ENCODE measurements at places on chromosomes 7 and 10. TPM values are rescaled to one million over a fixed set of nuclear protein-coding genes. Genes with fewer than 3 reads are reported as not detected.

The XRCC2 gene
- total RNA-seq: 14.5 TPM

The BICC1 gene
- 5.1 TPM for total RNA-seq

The FAM25G gene
- total RNA-seq: not detected

The PCDH15 gene
- 0.48 TPM for total RNA-seq

DNA sequence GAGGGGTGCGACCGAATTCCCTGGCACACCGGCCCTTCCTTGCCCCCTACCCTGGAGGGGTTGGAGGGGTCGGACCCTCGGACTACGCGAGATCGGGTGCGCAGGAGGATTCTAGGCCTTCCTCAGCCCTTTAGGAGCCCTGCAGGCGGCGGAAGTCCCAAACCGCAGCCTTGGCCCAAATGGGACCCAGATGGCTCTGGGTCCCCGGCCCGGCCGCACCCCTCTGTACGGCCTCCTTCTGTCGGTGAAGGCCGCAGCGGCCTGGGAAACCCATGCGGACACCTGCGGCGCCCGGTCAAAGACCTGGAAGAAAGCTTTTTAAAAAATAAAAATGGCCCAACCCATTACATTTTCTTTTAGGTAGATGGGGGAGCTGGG lies 2.4 kb upstream of the VAX1 start:
- H3K4me3 ChIP-seq: no peak overlapping the region
- no peaks in the 10 kb centered on the region for H3K36me3 ChIP-seq
- DNase-seq: no peak
- peaks cover 6% of the 10 kb centered on the region for H3K4me1 ChIP-seq

GRCh38 chr10:96450529-96451207 lies 63.1 kb downstream of the TLL2 start:
- H3K36me3 ChIP-seq: no peaks in the 10 kb centered on the region
- no peaks in the 10 kb centered on the region for H3K27me3 ChIP-seq
- no peak for DNase-seq
- no peak overlapping the region for H3K4me3 ChIP-seq

- no peaks in the 10 kb centered on the region for H3K36me3 ChIP-seq
- H3K4me3 ChIP-seq: no peak overlapping the region
- no peaks in the 10 kb centered on the region for H3K27me3 ChIP-seq
- H3K27ac ChIP-seq: no peak overlapping the region
- no peak for DNase-seq
- peaks cover 6% of the 10 kb centered on the region for H3K4me1 ChIP-seq
These were observed 242.2 kb downstream of the ARL4A start for GRCh38 chr7:12929476-12930140.

The HSPA12A gene
- total RNA-seq: 6.4 TPM

The TEX36 gene
- not detected for total RNA-seq

DNA sequence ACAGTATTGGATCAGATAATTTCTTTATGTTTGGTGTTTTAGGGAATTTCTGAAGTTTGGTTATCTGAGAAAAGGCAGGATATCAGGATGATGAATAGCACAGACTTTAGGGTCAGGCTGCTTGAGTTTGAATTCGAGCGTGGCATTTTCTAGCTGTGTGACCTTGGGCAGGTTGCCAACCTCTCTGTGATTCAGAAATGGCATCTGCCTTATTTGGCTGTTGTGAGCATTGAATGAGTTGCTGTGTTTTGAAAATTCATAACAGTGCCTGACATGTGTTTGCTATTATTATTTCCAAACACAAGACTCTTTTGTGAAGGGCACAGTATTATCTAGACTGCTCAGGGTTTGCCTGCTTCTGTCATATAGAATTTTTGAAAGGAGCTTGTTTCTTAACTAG lies 66.9 kb downstream of the NXPH1 start:
- H3K27me3 ChIP-seq: no peaks in the 10 kb centered on the region
- DNase-seq: no peak
- H3K4me3 ChIP-seq: no peak overlapping the region
- no peaks in the 10 kb centered on the region for H3K36me3 ChIP-seq
- no peak overlapping the region for H3K27ac ChIP-seq
- H3K4me1 ChIP-seq: no peaks in the 10 kb centered on the region
